Stimulated activated CD4-positive, alpha-beta T cell treated with anti-CD3 and anti-CD28 coated beads, TNF-alpha, amount 100 ng/mL, for 4 hours (primary cell): ENCODE measurements at places on chromosomes 12 and 14.

- DNase-seq, result no peak
Observed at GRCh38 chr14:61517911-61518384, 177.4 kb upstream of the HIF1A start.

- no peak for DNase-seq
Observed at GRCh38 chr12:130117701-130118100, 44.6 kb upstream of the FZD10 start.

DNA sequence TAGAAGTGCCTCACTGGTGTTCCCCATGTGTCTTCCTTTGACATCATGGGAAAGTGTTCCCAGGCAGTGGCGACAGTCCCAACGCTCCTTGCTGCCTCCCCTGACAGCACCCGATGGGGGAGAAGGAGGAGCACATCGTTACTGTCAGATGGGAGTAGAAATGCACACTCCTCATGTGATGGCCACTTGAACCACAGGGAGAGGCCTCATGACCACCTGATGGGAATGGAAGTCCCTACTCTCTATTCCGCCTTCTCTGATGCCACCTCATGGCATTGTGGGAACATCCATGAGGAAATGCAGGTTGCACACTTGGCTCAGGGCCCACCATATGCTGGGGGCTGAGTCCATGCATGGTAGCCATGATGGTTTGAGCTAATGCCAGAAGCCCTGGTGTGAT, 14.3 kb upstream of the CORO1C start:
- DNase-seq, result no peak

DNA sequence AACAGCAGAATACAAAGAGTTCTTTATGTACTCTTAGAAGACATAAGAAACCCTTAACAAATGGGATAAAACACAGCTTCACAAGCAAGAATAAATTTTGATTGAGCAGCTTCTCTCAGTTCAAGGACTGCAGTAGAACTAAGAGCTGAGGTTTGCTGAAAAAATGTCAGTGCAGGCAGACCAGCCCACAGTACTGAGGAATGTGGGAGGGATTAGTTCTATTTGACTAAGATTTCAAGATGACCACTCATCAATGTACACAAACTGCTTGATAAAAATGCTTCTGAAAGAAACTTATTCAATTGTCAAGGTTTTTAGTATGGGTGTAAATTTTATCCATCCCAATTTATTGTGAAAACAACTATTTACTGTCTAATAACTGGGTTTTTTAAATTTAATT, 138.4 kb downstream of the SEC23A start:
- no peak for DNase-seq

DNA sequence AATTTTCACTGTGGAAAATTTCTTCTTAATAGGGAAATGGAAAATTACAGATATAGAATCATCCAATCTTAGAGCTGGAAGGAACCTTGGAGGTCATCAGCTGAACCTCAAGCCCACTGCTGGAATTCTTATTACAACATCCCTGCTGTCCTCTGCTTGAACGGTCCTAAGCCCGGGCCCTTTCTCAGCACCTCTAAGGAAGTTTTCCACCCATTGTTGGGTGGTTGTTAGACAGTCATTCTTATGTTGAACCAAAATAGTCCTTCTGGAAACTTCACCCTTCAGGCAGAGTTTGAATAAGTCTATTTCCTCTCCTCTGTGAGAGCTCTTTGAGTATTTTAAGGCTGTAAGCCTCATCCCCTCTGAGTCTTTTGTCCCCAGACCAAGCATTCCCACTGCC, 70.7 kb downstream of the ZFP36L1 start:
- no peak for DNase-seq

- no peak for DNase-seq
Observed at GRCh38 chr12:911191-911826, 38.2 kb downstream of the RAD52 start.

DNA sequence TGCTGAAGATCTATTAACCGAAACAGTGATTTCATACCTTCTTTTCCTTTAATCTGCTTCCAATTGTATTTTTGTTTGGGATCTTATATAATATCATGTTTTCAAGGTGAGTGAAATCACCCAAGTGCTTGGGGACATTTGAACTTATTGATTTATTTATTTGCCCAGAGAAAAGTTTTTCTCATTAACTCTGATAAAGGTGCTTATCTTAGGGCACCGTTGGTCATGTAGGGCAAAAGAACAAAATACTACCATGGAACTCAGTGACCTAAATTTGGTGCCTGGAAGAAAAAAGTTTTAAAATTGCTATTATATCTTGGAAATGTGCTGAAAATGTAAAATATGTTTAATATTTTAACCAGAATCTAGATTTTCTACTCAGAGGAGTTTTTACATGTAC, 207.4 kb upstream of the NPAS3 start:
- no peak for DNase-seq

DNA sequence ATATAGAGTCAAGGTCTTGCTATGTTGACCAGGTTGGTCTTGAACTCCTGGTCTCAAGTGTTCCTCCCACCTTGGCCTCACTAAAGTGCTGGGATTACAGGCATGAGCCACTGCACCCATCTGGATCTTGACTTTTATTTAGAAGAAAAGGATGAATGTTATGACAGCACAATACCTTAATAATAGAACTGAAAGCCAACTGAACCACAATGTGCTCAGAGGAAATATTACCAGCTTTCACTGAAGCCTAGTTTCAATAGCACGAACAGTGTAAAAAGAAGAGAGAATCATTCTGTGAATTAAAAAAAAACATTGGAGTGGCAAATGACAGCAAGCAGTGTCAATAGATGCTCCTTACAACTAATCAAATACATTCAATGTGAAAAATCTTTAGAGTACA, 239.2 kb upstream of the RMST start:
- DNase-seq, result no peak

- DNase-seq, result no peak
Observed at GRCh38 chr12:130680451-130680990, 35.6 kb downstream of the RIMBP2 start.

- DNase-seq, result no peak
Observed at GRCh38 chr12:67626156-67626555, 22.4 kb upstream of the DYRK2 start.

DNA sequence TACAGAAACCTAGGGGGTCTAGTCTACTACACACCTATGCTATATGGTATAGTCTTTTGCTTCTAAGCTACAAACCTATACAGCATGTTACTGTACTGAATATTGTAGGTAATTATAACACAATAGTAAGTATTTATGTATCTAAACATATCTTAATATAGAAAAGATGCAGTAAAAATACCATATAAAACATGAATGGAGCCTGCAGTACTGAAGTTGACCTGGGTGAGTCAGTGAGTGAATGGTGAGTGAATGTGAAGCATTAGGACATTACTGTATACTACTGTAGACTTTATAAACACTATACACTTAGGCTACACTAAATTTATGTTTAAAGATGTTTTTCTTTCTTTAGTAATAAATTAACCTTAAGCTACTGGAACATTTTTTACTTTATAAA, 13.1 kb upstream of the ABCD2 start:
- no peak for DNase-seq

- no peak for DNase-seq
Observed at GRCh38 chr12:2647186-2647585, 147.6 kb upstream of the FKBP4 start.

GRCh38 chr12:93019212-93019927, 90.3 kb upstream of the EEA1 start:
- DNase-seq, result no peak

GRCh38 chr12:116262741-116263140, 14.8 kb downstream of the MED13L start:
- DNase-seq, result no peak

DNA sequence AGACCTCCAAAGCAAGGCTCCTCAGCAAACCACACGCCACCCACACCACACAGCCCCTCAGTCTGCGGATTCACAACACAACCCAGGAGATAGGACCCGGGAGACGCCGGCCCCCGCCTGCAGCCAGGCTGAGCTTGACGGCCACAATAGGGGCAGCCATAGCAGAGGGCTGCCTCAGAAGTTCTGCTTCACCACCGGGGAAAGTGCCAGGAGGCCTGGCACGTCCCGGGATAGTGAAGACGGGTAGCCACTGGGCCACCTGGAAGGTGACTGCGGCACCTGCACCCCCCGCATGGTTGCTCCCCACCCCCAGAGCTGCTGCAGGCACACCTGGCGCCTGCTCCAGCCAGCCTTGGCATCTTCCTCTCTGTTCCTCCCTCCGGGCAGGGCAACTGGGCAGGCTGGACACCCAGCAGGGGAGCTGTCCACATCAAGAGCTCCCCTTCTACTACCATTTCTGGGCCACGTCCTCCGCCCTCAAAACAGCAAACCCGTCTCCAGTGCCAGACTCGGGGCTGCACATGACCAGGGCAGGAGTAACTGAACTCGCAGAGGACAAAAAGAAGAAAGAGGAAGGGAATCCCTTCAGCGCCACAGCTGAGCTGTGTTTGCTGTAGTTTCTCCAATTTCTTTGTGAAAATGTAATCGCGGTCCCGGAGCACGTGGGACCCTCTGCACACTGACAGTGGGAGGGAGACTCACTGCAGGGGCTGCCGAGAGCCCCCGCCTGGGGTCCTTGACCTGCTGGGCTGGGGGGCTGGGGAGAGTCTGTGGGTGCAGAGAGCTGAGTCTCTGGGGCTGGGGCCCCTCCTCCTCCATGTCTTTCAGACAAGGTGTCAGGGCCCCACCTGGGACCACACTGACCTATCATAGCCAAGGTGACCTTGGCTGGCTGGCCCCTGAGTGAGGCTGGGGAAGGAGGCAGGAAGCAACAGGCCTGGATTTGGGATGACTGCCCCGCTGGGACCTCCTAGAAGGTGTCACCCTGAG, 74.2 kb upstream of the C14orf180 start:
- DNase-seq, result no peak

- no peak for DNase-seq
Observed at GRCh38 chr14:23408307-23408630, 196 bp upstream of the MYH6 start.
